ENCODE measurements at places on chromosomes 12 and 14.
A peak's percentile ranks its signal among the peaks of the same experiment; 100 is the strongest.

DNA sequence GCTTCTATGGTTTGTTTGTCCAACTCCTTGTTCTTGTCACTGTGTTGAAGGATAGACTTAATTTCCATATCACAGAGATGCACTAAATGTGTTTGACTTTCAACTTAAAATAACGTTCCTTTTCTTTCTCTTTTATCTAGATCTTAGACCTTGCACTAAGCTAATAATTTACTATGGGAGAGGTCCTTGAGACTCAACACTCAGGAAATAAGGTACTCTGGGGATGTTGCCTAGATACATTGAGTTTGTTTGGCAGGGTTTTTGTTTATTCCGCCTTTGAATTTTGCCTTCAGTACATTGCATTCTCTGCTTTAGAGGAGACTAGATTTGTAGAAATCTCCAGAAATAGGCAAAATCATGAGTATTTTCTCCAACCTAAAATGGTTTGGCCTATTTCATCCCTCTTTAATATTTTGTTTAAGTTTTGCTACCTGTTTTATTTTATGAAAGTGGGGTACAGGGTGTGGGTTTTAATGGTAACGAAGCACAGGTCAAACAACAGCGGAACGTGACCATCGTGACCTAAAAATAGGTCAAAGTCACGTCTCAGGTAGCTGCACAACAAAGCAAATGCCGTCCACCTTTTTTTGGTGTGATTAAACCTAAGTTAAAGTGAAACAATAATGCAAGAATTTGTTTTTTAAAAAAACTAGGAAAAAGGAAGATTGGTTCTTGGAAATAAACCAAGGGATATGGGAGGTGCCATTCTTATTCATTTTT lies 115.3 kb upstream of the CPSF6 start:
- no peak for DNase-seq

DNA sequence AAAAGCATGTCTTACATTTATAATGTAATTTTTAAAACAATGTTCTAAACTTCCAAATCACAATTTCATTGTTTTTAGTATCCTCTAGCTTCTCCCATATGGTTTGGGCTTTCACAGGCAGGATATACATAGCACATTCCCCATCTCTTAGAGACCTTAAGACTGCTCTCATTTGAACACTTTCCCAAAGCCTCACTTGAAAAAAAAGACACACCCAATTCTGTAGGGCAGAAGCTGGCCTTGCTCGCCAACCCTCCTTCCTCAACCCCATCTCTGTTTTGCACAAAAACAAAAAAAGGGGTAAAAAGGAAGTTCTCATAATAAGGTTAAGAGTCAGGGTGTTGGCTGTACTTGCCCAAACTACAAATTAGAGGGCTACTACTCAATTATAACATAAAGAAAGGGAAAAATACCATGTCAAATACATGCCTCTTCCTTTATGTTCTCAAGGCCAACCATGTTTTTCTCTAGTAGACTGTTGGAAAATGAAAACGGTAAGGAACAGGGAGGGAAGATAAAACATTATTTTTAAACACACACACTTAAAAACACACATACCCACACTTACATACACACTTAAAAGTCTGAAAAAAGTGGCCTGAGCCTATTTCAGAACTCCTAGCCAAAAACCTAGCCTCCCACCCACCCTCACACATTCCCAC lies 9.9 kb upstream of the KANSL2 start:
- DNase-seq = no peak

DNA sequence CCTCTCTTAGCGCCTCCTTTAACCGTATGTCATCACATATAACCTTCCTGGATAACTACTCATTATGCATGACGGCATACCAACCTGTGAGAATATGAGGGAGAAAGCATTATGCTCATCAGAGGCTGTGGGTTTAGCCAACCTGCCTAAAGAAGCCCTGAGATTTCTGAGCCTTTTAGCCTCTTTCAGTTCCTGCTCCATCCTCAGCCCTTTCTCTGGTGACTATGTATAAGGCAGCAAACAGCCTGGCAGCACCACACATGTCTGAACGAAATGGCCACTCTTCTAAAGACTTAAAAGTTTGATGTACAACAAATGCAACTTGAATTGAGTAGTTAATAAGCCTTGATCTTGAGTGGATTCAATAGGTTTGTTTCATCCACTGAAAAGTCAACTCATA lies 64.8 kb upstream of the SOX5 start:
- no peak for DNase-seq

- no peak for DNase-seq
Measured at GRCh38 chr12:104356231-104357115, 52.9 kb downstream of the EID3 start.

DNA sequence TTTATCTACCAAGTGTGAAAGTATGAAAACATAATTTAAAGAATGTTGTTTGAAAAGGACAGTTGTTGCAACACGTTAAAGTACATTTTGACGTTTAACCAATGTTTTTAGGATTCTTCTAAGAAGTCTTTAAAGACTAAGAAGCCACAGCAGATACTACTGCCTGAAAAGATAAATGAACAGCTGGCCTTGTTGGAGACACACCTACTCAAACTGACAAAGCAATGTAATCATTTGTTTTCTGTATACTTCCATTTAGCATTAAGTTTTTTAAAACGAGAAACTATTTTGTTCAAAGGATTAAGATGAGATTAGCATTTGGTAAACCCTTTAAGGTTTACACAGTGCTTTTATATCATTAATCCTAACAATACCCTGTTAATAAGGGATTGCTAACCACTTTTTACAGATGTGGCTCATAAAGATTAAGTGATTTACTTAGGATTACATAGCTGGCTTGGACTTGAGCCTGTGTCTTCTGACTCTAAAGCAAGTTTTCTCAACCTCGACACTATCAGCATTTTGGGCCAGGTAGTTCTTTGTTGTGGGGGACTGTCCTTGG lies 134.4 kb downstream of the CFAP54 start:
- DNase-seq = no peak

- no peak for DNase-seq
Measured at GRCh38 chr14:87005280-87005679, 987.7 kb downstream of the GALC start.

GRCh38 chr12:107536613-107537012 lies 149.0 kb upstream of the PWP1 start:
- no peak for DNase-seq

DNA sequence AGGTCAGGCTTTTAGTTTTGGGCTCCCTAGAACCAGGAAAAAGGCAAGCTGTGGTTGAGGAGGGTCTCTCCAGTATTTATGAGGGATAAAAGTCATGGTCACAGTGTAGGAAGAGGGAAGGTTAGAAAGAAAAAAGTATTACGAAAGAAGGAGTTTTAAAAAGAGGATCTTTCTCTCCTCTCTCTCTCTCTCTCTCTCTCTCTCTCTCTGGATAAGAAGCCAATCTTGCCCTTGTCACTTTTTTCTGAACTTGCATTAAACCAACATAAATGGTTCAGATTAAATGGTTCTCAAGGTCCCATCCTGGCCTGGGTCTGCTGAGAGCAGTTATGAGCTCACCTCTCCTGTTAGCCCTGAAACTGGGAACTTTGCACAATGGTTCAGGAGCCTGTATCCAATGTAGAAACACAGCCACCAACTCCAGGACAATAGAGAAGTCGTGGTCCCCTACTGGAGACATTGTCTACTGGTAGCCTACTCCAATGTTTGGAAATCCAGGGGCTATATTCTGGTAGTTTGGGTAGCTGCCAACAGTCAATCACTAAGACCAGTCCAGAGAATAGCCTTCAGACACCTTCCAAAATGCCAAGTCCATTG lies 131.9 kb downstream of the DAD1 start:
- DNase-seq = no peak

DNA sequence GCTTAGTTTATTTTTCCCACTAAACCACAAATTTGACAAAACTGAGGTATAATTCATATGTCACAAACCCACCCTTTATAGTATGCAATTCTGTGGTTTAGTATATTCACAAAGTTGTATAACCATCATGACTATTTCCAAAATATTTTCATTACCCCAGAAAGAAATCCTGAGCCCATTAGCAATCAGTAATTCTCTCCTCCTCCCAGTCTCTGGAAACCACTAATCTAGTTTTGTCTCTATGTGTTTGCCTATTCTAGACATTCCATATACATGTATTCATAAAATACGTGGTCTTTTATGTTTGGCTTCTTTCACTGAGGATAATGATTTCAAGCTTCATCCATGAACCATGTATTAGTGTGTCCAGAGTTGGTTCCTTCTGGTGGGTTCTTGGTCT lies 267.6 kb downstream of the AEBP2 start:
- DNase-seq = no peak

DNA sequence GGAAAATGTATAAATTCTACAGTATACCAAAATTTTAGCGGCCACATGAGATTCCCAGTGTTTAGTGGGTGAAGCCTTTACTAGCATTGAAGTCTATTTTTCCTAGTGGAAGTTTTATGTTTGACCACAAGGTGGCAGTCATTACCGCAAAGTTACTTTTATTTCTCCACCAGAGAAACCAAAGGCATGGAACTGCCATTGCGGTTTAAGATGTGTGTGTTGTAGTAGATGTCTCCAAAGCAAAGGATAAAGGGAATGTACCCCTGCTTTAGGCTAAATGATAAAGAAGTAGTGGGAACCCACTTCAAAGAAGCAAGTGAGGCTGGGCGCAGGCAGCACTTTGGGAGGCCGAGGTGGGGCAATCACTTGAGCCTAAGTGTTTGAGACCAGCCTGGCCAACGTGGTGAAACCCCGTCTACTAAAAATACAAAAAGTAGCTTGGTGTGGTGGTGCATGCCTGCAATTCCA lies 140.5 kb downstream of the PRKCH start:
- no peak for DNase-seq

GRCh38 chr14:74571901-74572725 lies 39.9 kb downstream of the LTBP2 start:
- DNase-seq = peak; percentile 21

DNA sequence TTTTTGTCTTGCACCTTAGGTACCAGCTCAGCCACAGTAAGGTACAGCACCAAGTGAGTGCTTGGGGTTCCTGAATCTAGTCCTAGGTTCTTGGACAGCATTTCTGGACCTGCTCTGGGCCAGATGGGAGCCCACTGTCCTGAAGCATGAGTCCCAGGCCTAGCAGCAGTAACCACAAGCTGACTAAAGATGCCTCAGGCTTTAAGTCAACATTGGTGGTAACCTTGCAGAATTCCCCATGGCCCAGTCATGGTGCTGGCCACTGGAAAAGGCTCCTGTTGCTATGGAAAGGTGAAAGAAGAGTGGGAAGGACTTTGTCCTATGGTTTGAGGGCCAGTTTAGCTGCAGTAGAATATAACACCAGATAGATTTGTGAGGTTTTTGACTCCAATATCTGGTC lies 86.9 kb upstream of the CLEC14A start:
- DNase-seq = no peak

DNA sequence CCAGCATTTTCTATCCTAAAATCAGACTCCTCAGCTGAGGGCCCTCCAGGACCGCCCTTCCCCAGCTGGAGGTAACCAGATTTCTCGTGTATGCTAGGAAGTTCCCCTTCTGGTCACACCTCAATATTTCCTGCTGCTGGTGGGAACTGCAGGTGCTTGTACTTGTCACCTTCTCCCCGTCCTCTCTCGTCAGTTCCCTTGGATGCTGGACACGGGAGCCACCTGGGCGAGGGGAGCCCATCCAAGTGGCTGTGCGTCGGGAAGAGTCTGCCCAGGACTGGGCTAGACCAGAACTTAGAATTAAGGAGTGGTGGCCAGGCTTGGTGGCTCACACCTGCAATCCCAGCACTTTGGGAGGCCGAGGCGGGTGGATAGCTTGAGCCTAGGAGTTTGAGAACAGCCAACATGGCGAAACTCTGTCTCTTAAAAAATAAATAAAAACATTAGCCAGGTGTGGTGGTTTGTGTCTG lies 23.2 kb upstream of the KIF26A start:
- DNase-seq = no peak

GRCh38 chr14:39431416-39432178 lies 636 bp downstream of the FBXO33 start:
- peak; percentile 57 for DNase-seq

DNA sequence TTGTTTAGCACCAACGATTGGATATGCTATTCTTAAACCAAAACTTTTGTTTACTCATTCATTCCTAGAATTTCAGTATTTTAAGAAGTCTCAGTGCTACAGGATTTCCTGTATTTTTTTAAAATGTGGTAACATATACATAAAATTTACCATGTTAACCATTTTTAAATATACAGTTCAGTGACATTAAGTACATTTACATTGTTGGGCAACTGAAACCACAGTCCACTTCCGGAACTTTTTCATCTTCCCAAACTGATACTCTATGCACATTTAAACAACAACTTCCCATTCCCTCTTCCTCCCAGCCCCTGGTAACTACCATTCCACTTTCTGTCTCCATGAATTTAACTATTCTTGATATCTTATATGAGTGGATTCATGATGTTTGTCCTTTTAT lies 30.3 kb downstream of the PDE3A start:
- DNase-seq = no peak

- peak; percentile 46 for DNase-seq
Measured at GRCh38 chr12:13000925-13001774, 1.1 kb upstream of the HEBP1 start.

DNA sequence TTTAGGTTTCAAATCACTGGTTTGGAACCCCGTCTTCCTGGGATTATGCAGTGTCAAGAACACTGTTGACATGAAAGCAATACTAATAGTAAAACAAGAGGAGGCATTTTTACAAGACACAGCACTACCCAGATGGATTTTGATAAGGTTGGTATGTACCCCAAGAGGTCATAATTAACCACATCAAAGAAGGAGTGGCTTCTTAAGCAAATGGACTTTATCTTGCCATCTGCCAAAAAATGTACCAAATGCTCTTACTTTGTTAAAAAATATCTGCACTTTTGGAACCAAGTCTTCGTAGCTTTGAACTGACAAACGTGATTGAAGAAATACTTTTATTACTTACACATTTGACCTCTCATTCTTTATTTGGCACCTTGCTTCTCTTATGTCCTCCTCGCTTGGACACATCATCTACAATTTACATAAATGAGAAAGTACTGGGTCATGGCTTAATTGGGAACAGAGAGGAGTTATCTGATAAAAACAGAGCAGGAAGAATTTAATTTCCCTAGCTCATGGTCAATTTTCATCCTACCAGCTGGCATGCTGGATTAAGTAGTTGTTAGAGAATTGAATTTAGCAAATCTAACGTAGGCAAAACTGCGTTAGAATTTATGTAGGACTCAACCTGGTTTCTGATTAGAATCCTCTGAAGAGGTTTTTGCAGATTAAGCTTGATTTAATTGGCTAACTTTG lies 54.5 kb upstream of the PRICKLE1 start:
- no peak for DNase-seq

- no peak for DNase-seq
Measured at GRCh38 chr14:50678163-50678562, 10.1 kb upstream of the SAV1 start.

GRCh38 chr14:99907761-99908652 lies 114.8 kb downstream of the EML1 start:
- no peak for DNase-seq

DNA sequence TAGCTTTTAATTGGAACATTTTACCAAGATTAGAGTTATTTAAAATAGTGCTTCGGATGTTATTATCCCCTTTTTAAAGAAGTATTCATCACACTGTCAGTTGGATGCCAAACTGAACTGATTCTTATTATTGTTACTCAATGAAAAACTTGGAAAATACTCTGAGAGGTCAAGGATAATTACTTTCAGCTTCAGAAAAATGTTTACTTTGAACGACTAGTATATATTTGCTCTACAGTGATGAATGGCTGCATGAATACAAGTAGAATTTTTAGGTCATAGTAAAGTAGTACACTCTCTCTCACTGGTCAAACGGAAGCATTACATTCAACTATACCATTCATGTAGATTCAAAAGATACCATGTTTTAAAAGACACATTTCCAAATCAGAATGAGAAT lies 269.2 kb downstream of the CCDC91 start:
- DNase-seq = no peak

- DNase-seq = no peak
Measured at GRCh38 chr12:39875721-39876120, 230.2 kb downstream of the SLC2A13 start.

All from transverse colon (tissue), 4 donors.